ENCODE measurements at places on chromosomes 5 and 9. TPM values are rescaled to one million over a fixed set of nuclear protein-coding genes. Genes with fewer than 3 reads are reported as not detected.

The PTGDS gene
- total RNA-seq: 0.65 TPM

The PCDHGC5 gene
- total RNA-seq: not detected

The TNFSF8 gene
- not detected for total RNA-seq

The ADAMTS13 gene
- total RNA-seq: 1.1 TPM

The MEGF10 gene
- total RNA-seq: 0.97 TPM

The LCN9 gene
- total RNA-seq: not detected

The SOX30 gene
- total RNA-seq: not detected

The PPP3R2 gene
- not detected for total RNA-seq

The TAF11L5 gene
- total RNA-seq: not detected

The SH3GL2 gene
- not detected for total RNA-seq

Measured in epithelial cell of umbilical artery (primary cell).